ENCODE measurements at places on chromosomes 3 and 15.

GRCh38 chr3:135513106-135514059, 452.1 kb upstream of the PPP2R3A start:
- no peak for DNase-seq

DNA sequence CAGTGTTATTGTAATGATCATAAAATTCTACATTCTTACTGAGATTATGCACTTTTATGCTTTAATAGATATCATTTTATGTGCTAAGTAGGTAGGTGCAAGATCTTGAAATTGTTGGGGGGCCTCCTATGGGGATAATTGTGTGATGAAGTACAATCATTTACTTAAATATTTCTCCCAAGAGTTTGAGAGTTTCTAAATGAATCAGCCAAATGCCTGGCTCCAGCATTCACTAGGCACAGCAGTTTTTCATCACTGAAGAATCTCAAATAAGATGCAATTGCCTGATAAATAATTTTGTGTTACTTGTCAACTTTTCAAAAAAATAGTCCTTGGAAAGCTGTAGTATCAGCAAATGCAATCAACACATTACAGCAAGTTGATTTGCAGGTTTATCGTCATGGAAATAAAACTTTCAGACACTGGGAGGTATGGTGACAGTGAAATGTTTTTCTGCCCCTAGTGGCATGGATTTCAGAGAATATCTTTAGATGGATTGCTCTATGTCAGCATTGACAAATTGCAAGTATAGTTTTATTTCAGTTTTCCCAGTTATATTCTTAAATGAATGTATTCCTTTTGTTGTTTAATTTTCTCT, 167.1 kb downstream of the NEK11 start:
- no peak for DNase-seq

DNA sequence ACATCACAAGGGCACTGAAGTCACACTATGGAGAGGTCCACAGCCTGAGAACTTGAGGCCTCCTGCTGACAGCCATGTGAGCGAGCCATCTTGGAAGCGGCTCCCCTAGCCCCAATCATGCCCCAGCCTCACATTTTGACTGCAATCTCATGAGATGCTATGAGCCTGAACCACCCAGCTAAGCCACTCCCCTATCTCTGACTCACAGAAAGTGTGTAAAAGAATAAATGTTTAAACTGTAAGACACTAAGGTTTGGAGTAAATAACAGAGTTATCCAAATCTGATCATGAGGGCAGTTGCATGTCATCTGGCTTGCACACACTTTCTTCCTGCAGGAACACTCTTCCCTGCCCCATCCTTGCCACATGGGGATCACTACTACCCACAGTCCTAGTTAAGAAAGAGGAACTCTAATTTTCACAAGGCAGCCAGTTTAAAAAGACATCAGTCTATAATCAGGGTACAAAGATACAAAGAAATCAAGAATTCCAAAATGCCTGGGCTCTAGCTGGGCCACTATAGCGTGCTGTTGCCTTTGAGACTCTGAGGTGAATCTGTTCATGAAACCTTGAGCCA, 494.2 kb downstream of the FOXP1 start:
- no peak for DNase-seq

GRCh38 chr15:74873756-74874424, 725 bp upstream of the SCAMP2 start:
- no peak for DNase-seq

GRCh38 chr3:18946524-18946923, 201.8 kb upstream of the KCNH8 start:
- no peak for DNase-seq

DNA sequence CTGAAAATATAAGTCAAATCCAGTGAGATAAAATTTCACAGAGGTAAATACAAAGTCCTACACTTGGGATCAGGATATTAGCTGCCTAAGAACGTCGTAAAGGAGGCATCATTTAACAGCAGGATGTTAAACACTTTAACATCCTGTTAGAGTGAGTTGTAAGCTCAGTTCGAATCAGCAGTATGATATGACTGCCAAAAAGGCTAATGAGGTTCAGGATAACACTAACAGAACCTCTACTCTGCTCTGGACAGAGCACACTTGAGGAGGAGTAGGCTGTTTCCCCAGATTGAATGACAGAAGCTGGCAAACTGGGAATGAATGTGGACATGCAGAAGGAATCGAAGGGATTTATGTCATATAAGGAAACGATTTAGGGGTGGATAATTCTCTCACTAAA, 227.1 kb upstream of the CD96 start:
- no peak for DNase-seq

- no peak for DNase-seq
These were observed 537.3 kb upstream of the TGFBR2 start for GRCh38 chr3:30069056-30069455.

DNA sequence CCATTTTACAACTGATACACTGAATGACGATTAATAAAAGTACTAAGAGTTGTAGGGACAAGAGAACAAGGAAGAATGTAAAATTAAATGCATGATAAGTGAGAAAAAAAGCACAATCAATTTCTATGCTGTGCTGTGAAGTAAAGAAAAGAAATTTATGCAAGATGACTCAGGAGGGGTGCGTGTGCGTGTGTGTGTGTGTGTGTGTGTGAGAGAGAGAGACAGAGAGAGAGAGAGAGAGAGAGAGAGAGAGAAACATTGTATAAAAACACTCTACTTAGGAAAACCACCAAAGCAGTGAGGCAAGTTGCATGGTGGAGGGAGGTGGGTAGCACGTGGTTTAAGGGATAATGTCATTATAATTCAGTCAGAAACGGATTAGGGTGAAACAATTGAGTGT, 580.8 kb upstream of the ALCAM start:
- no peak for DNase-seq

- DNase-seq, result no peak
These were observed 67.7 kb upstream of the NR2F2 start for GRCh38 chr15:96262549-96263489.

DNA sequence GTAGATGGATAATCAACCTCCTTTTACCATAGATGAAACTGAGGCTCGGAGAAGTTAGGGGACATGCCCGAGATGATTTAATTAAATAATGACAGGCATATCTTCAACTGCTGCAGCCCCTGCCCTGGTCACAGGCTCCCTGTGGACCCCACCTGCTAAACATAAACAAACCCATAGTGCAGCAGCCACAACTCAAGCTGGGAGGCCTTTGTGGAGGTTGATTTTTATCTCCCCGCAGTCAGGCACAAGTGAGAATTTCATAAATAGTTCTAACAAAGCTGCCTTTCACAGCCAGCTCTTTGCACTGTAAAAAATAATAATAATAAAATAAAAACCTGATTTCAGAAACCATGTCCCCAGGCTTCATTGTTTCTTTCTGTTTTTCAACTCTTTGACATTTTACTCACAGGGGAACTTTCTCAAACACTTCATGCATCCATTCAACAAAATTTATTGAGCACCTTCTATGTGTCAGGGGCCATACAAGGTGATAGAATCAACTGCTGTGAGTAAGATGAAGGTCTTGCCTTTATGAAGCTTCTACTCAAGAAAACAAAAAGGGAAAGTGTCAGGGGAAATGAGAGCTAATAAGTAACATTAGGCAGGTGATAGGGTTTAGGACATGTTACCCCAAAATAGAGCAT, 393.6 kb upstream of the PROK2 start:
- DNase-seq, result no peak

DNA sequence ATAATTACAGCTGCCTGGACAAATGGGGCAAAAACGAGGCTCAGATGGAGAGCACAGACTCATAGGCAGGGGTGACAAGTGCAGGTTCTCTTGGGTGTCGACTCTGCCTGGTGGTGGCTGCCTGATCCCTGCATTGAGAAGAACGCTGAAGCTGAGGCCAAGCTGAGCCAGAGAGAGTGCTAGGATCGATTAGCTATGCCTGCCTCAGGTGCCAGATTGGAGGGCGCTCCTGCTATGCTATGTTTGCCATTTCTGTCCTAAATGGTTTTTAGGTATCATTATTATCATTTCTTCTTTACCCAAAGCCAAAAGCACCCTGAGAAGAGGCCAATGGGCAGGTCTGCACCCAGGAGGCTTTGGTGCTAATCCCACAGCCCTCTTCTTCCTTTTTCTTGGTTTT, 53.9 kb upstream of the SLC6A11 start:
- DNase-seq, result no peak

DNA sequence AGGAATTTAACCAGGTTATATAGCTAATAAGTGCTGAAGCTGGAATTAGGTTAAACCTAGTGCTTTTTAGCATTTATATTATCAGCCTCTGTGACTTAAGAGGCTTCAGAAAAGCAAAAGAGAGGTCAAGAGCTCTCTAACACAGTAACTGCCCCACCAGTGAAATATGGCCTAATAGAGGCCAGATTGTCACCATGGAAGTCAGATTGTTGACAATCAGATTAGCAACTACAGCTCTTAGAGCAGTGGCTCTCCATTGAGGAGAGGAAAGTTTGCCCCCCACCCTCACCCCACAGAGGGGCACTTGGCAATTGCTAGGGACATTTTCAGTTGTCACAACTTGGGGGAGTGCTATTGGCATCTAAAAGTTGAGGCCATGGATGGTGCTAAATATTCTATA, 23.3 kb upstream of the LMOD3 start:
- DNase-seq, result no peak

- no peak for DNase-seq
These were observed 87.1 kb downstream of the RARB start for GRCh38 chr3:25515171-25515570.

DNA sequence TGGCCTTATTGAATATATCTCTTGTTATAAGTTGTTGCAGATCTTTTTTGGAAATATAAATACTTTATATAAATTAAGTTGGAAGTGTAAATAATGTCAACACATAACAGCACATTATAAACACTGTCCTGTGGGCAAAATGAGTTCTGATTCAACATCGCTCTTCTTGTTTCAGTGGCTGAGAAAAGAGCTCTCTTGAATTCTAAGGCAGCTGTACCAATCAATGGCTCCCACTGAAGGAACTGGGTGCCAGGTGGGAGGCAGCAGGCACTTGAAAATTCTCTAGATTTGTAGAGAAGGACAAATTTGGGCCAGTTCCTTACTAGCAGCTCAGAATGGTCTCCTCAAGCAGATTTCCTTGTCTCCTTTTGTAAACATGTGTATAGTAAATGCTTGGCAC, 45.6 kb downstream of the CHST2 start:
- no peak for DNase-seq

DNA sequence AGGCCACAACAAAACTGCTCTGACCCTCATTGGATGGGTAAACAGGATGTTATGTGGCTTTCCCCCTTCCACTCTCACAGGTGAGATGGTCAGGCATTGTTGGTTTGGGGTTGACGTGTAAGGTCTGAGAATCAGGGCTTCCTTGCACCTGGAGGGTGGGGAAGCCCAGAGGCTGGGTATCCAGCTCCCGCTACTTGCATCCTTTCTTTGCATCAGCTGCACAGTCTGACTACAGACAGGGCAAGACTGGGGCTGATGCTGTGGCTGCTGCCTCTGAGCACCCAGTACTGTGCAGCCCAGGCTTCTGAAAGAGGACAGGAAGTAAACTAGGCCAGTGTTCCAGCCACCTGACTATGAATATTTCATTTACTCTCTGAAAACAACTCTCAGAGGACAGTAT, 58.0 kb upstream of the ATP2B2 start:
- DNase-seq, result no peak

Data from DMS79 treated with DMSO at 0.1 percent for 48 hours (cell line).